ENCODE measurements at places on chromosomes 5 and 9.

GRCh38 chr9:1456301-1457024, 406.3 kb downstream of the DMRT2 start:
- no peak for DNase-seq

- no peak for DNase-seq
Observed at GRCh38 chr9:14350754-14351153, 36.8 kb upstream of the NFIB start.

DNA sequence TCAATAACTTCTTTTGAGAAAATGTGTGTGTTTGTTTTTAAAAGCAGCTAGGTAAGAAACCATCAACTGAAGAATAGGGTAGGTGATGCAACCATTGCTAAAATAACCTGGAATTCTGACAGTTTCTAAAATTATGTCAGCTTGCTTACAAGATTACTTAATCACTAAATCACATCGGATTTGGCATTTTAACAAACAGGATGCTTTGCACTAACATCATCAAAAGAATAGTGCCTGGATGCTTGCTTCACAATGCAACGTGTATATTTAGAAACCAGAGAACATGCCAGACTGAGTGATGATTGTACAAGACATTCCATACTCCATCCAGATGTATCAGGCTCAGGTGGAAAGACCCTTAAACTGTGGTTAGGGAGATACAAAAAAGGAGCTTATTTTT, 43.9 kb downstream of the PAM start:
- no peak for DNase-seq

DNA sequence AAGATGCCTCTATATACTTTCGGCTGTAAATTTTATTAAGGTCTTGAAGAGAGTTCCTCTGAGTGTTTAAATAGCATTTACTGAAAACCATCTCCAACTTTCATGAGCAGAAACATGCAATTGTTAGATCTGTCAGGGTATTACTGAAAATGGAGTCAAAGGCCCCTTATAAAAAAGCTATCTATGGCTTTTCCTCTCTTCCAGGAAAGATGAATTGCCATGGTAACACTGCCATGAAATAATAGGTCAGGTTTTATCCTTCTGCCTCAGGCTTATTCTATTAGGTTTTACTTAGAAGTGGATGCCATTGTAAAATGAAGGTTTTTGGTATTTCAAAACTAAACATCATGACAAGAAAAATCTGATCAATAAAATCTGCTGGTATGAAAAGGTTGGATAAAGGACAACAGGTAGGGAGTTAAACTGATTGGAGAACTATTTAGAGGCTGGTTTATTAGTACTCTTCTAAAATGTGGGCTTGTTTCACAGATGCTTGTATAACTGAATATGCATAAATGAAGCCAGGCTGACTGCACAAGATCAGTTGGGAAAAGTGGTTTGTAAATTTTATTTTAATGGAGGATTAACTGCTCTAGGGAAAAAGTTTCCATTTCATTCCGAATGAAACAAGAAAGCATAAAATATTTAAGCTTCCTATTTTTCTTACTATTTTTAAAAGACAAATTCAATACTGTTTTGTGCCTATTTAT, 135.5 kb downstream of the RAB3C start:
- no peak for DNase-seq

- no peak for DNase-seq
Observed at GRCh38 chr9:28025186-28025585, 451.9 kb upstream of the C9orf72 start.

DNA sequence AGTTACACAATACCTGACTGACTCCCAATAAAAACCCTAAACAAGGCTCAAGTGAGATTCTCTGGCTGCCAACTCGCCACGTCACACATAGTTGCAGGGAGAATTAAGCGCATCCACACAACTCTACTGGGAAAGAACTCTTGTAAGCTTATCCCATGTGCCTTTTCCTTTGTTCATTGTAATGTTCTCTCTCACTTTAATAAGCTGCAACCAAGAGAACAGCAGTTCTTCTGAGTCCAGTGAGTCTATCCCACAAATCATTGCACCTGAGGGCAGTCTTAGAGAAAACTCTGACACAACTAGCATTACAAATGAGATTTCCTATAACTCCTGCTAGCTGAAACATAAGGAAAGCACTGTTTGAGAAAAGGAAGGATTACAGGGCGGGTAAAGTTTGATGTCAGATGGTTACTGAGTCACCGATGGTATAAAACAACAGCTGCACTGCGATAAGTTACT, 27.4 kb downstream of the CENPK start:
- no peak for DNase-seq

DNA sequence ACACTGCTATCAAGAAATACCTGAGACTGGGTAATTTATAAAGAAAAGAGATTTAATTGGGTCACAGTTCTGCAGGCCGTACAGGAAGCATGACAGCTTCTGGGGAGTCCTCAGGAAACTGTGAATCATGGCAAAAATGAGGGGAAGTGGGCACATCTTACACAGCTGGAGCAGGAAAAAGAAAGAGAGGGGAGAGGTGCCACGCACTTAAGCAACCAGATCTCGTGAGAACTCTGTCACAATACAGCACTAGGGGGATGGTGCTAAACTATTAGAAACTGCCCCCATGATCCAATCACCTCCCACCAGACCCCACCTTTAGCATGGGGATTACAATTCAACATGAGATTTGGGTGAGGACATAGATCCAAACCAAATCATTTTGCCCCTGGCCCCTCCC, 105.5 kb upstream of the CPLX2 start:
- DNase-seq = no peak

DNA sequence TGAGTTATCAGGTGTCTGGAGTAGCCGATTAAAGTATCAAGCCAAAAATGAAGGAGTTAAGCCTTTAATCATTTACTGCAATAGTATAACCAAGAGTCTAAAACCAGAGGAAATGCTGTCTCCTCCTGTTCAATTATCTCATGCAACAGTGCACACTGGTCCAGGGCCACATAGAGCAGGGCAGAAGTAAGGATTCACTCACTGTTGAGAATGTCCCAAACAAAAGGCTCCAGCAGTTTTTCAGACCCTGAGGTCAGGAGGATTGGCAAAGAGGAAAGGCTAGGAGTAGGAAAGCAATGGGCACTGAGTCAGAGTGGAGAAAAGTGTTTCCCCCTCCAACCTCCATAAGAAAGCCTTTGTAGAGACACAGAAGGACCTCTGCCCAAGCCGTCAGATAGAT, 168.2 kb downstream of the RNF180 start:
- DNase-seq = no peak

DNA sequence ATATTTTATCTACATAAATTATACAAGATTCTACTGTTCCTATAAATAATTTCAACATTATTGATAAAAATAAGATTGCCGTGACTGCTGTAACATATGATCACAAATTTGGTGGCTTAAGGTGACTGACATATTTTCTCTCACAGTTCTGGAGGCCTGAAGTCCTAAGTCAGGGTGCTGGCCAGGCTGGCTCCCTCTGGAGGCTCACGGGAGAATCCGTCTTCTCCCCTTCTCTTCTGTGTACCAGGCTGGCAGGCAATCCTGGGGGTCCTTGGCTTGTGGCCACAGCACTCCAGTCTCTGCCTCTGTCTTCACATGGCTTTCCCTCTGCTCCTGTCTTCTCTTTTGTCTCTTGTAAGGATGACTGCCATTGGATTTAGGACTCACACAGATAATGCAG, 31.7 kb upstream of the IRX2 start:
- DNase-seq = no peak
